ENCODE measurements at places on chromosomes 16 and 17.
A peak's percentile ranks its signal among the peaks of the same experiment; 100 is the strongest.

DNA sequence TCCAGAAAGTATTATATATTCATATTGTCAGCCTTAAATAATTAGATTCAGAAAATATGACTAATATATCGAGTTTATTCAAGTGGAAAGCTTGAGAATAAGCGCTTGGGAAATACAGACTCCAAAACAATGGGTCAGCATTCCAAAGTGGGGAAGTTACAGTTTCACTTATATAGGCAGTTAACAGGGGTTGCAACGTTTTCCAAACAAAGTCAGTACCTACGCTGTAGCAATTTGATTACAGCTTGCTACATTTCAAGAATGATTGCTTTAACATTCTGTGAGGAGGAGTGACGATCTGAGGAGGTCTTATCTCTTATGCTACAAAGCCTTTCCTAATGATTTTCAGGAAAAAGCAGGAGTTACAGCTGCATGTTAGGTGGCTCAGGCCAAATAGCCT, 34.2 kb upstream of the HS3ST3A1 start:
- DNase-seq: peak; percentile 59

DNA sequence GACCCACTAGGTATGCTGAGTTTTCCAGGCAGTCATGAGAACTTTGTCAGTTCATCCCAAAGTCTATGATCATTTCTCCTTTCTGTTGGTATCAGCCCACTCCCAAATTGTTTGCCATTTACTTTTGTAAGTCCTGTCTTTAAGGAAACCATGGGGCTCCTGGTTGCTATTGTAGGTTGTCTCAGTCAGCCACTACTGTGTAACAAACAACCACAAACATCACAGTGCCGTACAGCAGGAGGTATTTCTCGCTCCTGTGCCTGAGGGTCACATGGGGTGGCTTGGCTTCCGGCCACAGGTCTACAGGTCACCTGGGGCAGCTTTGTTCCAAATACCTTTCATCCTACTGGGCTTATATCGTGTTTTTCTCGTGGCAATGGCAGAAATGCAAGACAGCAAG, 71.6 kb downstream of the C17orf67 start:
- DNase-seq: no peak

- no peak for DNase-seq
These were observed 27.2 kb upstream of the ASGR2 start for GRCh38 chr17:7141824-7142223.

DNA sequence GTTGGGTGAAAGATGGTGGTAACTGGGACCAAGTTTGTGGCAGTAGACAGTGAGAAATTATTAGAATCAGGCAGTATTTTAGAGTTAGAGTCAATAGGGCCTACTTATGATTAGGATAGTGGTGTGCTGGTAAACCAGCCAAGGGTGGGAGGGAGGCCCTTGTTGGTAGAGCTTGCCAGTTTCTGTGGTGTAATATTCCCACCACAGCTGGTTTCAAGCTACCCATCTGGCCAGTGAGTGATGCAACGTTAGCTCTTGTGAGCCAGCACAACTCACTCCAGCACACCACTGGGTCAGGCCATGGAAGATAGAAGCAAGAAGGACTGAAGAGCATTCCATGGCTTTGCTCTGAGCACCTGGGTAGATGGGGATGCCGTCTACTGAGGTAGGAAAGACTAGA, 34.9 kb downstream of the GNAO1 start:
- peak; percentile 5 for DNase-seq

- DNase-seq: peak; percentile 15
These were observed 275.3 kb downstream of the PARN start for GRCh38 chr16:14354561-14355351.

- DNase-seq: no peak
These were observed 52.4 kb upstream of the MRPS23 start for GRCh38 chr17:57902117-57902799.

DNA sequence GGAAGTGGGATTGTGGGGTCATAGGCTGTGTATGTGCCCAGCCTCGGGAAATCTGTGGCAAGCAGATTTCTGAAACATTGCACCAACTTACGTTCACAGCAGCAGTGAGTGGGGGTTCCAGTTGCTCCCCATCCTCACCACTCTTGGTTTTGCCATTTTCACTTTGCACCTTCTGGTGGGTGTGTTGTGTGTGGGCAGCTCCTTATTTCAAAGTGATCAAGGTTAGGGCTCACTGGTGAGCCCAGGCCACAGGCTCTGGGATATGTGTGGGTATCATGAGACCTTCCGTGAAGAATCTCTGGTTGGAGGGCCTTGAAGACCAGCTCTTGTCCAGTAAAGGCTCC, 29.5 kb upstream of the PRM1 start:
- no peak for DNase-seq

DNA sequence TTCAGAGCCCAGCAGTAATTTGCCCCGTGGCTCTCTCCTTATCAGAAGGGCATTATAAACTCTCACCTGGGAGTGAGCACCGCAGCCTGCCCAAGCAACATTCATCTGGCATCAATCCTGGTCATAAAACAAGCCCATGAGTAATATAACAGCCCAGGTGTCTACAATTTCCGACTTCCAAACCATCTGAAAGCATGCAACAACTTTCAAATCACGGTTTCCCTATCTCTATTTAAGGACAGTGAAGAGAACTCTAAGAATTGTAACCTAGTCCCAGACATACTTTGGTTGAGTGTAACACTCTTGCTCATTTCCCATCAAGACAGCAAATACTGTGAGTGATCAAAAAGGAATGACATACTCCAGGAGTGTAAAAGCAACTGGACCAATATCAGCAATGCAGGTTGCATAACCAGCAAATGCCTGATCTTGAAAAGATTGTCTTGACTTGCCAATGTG, 487.4 kb upstream of the SOX9 start:
- peak; percentile 22 for DNase-seq

DNA sequence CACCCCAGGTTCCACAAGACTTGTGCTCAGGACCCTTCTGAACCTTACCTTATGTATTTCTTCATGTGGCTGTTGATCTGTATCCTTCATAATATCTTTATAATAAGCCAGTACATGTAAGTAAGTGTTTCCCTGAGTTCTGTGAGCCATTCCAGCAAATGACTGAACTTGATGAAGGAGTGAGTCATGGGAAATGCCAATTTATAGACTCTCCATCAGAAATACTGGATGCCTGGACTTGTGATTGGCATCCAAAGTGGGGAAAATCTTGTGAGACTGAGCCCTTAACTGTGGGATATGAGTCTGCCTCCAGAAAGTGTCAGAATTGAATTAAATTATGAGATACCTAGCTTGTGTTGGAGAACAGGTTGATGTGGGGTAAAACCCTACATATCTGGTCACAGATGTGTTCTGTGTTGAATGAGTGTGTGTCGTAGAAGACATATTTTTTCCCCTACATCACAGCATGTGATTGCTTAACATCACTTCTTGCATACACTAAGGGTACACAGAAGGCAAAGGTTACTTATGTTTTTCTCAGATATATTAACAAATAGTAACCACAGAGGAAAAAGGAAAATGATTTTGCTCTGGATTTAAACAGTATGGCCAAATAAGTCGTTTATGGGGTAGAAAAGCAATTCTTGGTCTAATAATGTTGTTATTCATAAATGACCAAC, 70.2 kb upstream of the NETO2 start:
- no peak for DNase-seq

DNA sequence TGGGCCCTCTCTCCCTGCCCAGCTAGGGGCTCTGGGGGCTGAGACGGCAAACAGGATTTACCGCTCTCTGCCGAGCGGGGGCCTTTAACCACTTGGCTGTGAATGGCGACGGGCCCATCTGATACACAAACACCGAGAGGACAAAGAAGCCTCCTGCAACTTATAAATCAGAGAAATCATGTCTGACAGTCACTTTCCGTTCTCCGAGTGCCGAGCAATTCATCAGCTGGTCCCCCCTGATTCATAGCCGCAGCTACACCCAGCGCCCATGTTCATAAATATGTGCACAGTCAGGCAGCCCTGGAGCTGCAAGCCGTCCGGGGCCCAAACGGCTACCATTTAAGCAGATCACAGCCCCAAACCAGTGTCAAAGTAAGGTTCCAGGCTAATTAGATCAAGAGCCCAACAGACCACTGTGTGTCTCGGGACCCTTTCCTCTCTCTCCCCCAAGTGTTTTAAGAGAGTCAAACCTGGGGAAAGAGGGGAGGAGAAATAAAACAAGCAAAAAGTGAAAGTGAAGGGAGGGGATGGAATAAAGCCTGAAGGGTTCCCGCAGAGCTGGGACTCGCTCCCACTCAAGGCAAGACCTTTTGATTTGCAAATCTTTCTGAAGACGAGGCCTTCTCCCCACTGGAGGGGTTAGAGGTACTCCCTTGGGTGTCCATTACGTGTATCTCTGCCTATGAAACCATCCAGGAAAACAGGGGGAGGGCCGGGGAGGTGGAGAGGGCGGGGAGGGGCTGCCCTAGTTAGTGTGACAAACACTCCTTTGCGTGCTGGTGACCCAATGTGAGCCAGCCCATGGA, 154.7 kb downstream of the C16orf78 start:
- DNase-seq: peak; percentile 49

- no peak for DNase-seq
These were observed 7.7 kb upstream of the NLRP1 start for GRCh38 chr17:5591966-5592365.

DNA sequence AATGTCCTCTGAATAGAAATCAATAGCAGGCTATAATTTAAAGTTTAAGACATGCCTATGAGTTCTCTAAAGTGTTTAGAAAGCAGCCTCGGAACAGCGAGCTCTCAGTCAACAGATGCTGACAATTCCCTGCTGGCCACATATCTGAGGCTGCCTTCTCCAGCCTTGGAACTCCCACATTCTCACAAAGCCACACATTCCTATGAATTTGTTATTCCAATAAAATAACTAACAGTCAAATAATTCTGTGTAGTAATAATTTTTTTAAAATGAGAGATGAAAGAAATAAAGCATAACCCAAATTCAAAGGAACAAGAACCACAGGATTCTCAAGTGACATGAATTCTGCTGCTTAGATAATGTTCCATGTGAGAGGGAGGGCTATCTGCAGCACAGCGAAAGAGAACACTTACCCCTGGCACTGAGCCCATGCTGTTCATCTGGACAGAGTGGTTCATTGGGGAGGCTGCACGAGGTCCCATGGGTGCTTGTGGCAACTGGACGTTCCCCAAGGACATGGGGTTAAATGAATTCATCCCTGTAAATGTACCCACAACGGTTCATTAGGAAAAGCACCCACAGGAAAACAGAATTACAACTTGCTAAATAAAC, 56.9 kb upstream of the TRAP1 start:
- peak; percentile 48 for DNase-seq

DNA sequence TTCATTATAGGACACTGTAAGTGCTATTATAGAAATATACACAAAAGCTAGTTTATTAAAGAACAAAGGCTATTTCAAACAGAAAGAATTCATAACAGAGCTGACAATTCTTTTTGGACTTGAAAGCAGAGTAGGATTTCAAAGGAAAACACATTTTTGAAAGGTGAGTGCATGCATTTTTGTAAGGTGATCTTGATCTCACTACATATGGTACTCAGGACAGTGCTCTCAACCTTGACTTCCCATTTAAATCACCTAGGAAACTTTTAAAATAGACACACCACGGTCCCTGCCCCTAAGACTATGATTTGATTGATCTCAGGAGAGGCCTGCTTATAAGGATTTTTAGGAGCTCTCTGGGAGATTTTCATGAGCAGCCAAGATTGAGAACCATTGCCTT, 1362.0 kb downstream of the CDH8 start:
- DNase-seq: no peak

DNA sequence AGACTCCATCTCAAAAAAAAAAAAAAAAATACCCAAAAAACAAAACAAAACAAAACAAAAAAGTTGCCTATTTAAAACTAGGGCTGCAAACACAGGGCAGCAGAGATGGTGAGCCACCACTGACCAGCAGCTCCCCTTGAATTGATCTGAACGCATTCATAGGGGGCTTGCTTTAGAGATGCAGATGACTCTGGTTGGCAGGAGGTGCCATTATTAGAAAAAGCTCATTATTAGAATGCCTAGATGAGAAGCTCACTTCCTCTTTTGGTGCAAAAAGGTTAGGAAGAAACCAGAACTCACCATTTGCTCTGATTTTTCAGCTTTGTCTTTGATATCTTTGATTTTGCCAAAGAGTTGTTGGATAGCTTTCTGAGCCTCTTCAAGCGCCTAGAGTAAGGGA, 53.1 kb downstream of the VPS53 start:
- no peak for DNase-seq

DNA sequence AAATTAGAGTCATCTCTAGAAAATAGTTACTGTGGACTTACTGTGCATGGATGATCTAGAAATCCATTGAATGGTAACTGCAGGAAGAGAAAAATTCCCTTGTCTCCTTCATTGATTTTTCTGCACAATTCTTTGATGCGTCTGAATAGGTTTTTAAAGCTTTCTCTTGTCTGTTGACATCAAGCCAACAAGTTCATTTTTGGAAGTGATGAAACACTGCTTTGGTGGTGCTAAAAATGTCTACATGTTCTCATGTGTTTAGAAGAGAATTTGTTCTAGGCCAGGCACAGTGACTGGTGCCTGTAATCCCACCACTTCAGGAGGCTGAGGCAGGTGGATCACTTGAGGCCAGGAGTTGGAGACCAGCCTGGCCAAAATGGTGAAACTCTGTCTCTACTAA, 57.1 kb upstream of the AXIN2 start:
- no peak for DNase-seq

GRCh38 chr16:88422733-88423447, 30.2 kb upstream of the ZFPM1 start:
- no peak for DNase-seq

DNA sequence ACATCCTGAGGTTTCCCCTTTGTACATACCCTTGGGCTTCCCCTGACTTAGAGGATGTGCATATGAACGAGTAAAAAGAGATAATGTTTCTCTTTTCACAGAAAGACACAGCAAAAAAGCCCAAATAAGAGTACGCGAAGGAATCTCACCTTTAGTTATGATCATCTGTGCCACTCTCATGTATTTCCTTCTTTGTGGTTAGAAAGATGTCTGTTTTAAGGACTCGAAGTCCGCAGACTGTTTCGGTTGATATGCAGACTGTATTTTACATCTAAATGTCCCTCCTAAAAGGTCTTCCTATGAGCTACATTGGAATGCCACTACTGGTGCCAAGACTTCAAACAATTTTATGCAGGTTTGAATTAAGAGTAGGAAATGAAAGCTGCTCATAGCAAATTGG, 102.3 kb upstream of the GOT2 start:
- DNase-seq: no peak

DNA sequence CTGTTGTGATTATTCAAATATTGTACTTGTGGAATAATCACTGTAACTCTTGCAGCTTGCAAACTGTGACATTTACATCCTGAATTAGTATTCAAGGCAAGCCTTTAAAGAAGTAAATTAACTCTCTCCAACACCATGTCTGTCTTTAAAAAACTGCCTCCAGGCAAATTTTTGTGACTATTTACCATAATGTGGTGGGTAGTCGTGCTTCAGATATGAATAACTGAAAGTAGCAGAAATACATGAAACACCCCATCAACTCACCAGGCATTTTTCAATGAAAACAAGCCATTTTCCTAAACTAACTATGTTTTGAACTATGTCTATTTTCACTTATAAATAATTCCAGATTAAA, 217.4 kb upstream of the PSMD7 start:
- DNase-seq: no peak

Measured in fibroblast of the aortic adventitia (primary cell).